ENCODE measurements at places on chromosomes 16 and 17.
A peak's percentile ranks its signal among the peaks of the same experiment; 100 is the strongest.

GRCh38 chr16:28984619-28985135 lies at the start of gene LAT:
Gene LAT (plus strand): TSS chr16:28985052. CDS start chr16:28985418, 366 bp downstream.
- no peak for DNase-seq

DNA sequence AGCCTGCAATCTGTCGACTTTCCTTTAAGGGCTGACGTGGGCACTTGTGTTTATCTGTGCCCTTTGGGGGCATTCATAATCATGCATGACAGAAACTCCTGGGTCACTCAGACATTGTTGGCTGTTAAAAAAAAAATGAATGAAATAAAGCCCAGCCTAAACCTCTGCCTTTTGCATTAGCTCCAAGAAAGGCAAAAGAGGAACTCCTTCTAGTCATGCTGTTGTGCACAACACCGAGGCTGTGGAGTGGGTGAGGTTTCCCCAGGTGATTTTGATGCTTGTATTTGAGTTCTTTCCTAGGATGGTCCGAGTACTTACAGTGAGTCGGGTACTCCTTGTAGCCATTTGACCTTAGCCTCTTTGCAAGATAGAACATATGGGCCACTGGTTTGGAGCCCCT lies 49.6 kb upstream of the IRX6 start:
- no peak for DNase-seq

DNA sequence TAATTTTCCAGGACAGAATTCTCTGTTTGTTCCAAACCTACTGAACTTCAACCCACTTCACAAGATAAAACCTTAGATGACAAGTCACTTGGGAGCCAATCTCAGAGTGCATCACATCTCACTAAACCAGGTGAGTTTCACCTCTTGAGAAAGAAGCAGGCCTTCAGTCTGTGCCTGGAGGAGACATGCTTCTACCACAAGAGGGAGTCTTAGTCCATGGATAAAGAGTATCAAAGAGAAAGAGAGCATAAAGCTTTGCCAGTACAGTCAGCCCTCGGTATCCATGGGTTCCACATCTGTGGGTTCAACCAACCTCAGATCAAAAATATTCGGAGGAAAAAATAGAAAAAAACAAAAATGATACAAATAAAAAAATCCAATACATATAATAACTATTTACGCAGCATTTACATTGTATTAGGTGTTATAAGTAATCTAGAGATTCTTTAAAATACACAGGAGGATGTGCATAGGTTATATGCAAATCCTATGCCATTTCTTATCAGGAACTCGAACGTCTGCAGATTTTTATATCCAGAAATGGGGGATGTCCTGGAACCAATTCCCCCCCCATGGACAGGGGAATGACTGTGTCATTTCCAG lies 37.7 kb downstream of the DUSP14 start:
- DNase-seq: no peak

- no peak for DNase-seq
These were observed 1.6 kb downstream of the APOBR start for GRCh38 chr16:28495795-28496749.

- DNase-seq: no peak
These were observed 32.8 kb downstream of the TMEM186 start for GRCh38 chr16:8764525-8765250.

DNA sequence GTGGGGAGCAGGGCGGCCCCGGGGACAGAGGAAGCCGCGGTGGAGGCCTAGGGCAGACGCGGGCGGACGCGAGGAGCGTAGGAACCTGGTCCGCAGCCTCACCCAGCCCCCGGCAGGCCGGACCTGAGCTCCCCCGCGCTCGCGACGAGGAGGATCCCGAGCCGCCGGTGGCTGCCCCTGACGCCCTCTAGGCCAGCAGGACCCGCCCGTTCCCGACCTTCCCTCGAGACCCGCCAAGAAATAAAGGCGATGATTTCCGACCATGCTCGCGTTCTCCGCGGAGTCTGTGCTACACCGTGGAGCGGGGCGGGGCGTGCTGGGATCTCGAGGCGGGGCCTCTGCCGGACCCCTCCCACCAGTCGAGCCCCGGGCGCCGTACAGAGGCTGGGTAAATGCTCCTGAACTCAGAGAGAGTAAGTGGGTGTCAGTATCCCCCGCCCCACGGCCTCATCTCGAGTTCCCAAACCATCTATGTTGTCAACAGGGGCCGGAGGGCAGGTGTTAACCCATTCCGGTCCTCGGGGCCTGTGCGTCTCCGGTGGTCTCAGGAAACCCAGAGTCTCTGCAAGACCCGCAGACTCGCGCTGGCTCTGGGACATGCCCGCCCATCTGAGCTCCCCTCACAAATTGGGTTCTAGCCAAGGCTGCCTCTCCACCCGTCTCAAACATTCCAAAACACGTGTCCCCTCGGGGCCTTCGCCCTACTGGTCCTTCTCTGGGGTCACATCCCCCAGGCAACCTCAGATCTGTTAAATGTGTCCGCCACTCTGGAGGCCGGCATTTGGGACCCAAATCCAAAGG lies 13.7 kb downstream of the SYCE1L start:
- no peak for DNase-seq

- DNase-seq: no peak
These were observed 526.9 kb downstream of the NPIPA7 start for GRCh38 chr16:16905850-16906249.

DNA sequence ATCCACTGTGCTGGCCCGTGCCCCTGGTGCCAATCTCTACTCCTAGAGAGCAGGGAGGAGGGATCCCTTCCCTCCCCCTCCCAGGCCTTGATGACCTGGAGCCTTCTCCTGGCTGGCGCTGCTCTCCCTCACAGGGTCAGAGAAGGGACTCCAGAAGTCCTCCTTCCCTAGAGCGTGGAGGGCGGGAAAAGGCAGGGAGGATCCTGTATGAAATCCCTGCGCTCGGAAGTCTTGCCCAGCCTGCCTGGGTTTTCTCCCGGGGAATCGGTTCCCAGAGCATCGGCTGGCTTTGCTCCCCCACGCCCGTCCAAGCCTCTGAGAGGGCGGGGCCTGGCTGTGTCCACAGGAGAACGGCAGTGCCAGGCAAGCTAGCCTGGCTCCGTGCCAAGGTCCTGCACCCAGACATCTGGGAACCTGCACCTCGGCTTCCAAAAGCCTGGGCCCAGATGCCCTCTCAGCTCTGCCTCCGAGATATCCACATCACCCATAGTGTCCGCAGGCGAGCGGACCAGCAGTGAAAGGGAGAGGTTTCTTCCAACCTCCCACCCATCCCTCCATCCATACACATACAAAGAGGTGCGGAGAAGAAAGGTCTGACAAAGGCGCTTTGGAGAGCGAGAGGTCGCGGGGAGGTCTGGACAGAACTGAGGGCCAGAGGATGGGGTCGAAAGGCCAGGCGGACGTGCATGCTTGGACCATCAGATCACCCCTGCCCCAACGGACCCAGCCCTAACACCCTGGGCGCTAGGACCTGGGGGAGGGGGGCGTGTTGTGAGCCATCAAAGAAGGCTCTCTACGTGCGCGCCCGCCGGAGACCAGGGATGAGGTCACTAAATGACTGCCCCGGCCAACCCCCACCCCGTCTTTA lies 1.1 kb downstream of the MPP2 start:
- peak; percentile 85 for DNase-seq

Measured in tibial artery (tissue), 4 donors.